Fibroblast of skin of scalp (primary cell): ENCODE measurements at places on chromosomes 1 and 21.
A peak's percentile ranks its signal among the peaks of the same experiment; 100 is the strongest.

DNA sequence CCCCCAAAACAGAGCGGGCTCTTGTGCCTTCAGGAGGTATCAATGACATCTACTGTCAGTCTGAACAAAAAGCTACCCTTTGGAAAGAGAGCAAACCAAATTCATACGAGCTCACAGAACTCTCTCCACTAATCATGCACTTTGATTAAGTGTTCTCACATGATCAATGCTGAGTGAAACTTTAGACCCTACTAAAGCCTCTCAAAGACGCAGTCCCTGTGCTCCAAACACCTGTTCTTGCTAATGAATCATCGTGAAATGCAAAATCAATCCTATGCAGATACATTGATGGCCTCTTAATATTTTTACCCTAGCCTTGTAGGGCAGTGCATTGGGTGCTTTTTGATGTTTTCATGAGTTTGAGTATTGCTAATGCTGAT is 113.4 kb downstream of the ZBTB18 start:
- no peak for DNase-seq

GRCh38 chr1:221283532-221283931 is 404.3 kb downstream of the HLX start:
- no peak for DNase-seq

DNA sequence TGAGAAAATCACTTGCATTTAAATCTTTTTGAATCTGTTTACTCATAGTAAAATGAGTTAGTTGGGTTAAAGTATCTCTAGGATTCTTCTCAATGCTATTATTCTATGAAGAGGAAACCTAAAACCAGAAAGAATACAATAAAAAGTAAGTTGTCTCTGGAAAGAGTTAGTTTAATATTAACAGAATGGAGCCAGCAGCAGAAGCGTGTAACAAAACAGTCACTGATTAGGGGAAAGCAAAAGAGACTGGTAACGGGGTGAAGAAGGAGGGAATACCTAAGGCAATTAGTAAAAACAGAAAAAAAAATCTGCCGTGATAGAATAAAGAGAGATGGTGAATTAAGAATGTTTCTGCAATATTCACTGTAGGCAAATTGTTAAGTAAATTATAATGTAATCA is 60.0 kb downstream of the NRDC start:
- DNase-seq, result no peak

DNA sequence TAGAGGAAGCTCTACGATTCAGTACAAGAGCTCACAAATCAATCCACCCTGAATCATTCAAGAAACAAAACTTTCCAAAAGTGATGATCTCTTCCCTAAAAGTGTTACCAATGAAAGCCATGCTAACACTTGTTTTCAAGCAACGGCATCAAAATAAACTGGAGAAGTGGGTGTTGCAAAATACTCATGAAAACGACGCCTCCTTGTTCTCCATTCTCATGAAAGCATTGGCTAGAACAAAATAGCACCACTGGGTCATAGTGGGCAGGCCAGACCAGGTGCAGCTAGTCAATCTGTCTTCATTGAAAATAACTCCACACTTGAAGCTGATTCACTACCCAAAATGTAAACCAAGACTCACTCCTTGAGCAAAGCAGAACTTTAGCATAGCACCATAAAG is 4.3 kb downstream of the TIAM1 start:
- no peak for DNase-seq

DNA sequence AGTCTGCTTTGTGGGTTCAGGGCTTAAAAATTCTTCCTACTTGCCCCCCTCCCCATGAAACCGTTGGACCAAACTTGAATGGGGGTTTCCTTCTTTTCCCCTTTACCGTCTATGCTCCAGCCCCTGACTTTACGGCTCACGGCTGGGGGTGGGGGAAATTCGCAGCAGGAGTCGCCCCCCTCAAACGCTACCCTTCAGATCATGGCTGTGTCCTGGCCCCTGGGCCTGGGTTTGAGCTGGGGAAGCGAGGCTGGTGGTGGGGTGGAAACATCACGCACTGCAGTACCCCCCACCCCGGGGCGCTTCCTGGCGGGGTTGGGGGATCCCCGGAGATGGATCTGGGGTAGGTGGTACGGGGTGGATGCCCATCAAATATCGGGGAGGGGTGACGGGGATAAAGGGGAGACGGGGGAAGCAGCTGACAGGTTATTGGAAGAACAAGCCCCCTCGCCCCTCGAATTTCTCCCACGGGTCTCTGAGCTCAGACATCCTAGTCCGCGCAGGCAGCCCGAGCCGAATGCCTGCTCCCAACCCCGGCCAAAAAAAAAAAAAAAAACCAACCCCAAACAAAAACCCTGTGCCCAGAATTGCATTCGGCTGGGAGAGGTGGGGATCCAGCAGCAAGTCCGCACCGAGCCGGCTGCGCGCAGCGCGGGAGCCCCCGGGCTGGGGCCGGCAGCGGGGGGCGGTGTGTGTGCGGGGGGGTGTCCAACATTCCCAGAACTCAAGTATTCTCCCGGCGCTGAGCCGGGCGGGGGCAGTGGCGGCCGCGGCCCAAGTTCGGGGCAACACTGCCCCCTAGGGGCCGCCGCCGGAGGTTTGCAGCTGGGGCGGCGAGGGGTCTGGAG is 59.0 kb upstream of the ACOT11 start:
- peak; percentile 85 for DNase-seq

- DNase-seq, result no peak
These were observed 270.3 kb downstream of the COL11A1 start for GRCh38 chr1:102838016-102838415.

GRCh38 chr1:91744953-91745639 is 140.9 kb downstream of the TGFBR3 start:
- peak; percentile 34 for DNase-seq

- DNase-seq, result no peak
These were observed 19.8 kb upstream of the FAM110D start for GRCh38 chr1:26138974-26139558.
